ENCODE measurements at places on chromosomes 5 and 9.

- DNase-seq, result peak; percentile 44
Observed at GRCh38 chr9:16815079-16815478, 55.4 kb downstream of the BNC2 start.

- no peak for DNase-seq
Observed at GRCh38 chr9:94490465-94490864, 64.4 kb upstream of the PCAT7 start.

DNA sequence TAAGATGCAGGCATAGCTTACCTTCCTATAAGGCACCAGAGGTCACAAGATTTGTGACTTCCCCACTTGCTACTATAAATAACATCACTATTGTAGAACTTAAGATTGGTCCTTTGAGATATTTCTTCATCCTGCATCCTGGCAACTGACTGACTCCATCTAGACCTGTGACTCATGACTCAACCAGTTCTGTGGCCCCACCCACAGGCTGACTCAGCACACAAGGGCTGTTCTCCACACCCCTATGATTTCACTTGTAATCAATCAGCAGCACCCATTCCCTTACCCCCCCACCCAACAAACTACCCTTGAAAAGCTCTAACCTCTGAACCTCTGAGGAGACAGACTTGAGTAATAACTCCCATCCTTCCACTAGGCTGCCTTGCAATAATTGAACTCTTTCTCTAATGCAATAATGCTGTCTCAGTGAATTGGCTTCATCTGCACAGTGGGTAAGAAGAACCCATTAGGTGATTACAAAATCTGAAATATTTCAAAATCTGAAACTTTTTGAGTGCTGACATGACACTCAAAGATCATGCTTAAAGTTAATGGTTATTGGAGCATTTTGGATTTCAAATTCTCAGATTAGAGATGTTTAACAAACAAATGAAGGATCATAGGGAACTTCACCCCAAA, 296.7 kb downstream of the ARL15 start:
- DNase-seq, result no peak

- DNase-seq, result no peak
Observed at GRCh38 chr5:136563489-136563888, 198.1 kb upstream of the TRPC7 start.

DNA sequence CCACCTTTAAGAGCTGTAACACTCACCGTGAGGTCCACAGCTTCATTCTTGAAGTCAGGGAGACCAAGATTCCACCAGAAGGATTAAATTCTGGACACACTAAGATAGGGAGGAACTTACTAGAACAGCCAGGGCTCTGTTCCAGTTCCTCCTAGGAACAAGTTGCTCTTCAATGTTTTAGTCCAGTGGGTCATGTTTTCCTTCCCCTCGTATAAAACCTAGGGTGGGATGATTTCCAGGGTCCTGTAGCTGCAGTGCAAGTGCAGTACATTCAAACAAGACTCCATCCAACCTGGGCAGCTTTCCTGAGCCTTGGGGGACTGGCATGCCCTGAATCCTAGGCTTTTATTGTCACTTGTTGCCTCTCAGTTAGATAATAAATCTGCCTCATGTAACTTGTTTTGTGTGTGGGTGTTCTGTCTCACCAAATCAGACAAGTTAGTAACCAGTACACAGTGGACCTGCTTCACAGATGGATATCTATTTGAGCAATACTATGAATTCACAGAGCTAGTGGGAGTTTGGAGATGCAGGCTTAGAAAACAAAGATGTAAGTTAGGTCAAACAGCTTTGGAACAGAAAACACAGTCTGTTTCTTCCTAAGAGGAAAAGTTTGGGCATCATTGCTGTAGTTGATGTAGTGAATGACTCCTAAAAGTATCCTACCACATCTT, 405.6 kb downstream of the GABRG2 start:
- DNase-seq, result no peak

GRCh38 chr9:76905791-76906646, at the start of gene PRUNE2:
Gene PRUNE2 (minus strand): TSS chr9:76906114. CDS start chr9:76905963, 151 bp downstream.
- DNase-seq, result peak; percentile 97

DNA sequence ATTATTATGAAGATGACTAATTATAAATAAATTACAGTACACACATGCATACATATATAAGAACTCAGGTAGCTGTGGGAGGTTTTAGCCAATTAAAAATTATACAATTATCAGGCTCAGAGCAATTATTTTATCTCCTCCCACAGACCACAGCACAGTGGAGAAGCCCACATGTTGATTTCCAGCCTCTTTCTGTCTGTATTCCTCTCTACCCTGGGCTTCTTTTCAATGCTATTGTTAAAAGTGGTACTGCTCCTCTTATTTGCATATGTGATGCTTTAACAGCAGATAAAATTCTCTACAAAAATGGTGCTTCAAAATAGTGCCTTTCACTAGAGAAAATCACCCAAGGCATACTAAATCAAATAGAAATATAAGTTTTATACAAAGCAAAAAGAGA, 218.7 kb downstream of the NFIB start:
- DNase-seq, result no peak

DNA sequence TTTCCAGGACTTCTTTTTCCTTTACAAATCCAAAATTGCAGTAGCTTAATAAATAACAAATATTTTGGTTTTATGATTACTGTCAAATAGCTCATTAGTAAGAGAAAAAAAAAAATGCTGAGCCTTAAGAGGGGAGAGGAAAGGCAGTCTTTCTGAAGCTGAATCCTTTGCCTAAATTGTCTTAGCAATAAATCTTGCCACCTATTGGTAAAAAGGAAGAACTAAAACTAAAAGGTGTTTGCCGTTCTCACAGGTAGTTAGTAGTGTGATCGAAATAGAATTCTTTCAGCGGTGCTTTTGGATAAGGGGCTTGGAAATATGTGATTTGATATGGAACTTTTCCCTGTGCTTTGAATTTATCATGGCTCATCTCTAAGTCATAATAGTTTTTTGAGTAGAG, 31.2 kb downstream of the PIK3R1 start:
- DNase-seq, result no peak

GRCh38 chr9:37082214-37082765, 38.1 kb upstream of the ZCCHC7 start:
- DNase-seq, result no peak

DNA sequence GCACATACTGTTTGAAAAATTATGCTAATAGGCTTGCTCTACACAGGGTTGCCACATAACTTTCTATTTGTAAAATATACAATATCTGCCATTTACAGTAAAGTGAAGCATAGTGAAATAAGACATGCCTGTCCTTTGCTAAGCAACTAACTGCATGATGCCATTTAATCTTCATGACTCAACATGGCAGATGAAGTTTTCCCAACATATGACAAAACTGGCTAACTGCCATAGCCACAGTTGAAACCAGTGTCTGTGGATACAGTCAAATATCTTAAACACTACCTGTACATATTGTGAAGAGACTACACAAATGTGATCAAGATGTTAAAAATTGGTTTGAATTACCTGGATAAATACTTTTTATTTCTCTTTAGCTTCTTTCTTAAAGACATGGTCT, 3.1 kb upstream of the DMAC1 start:
- DNase-seq, result no peak

DNA sequence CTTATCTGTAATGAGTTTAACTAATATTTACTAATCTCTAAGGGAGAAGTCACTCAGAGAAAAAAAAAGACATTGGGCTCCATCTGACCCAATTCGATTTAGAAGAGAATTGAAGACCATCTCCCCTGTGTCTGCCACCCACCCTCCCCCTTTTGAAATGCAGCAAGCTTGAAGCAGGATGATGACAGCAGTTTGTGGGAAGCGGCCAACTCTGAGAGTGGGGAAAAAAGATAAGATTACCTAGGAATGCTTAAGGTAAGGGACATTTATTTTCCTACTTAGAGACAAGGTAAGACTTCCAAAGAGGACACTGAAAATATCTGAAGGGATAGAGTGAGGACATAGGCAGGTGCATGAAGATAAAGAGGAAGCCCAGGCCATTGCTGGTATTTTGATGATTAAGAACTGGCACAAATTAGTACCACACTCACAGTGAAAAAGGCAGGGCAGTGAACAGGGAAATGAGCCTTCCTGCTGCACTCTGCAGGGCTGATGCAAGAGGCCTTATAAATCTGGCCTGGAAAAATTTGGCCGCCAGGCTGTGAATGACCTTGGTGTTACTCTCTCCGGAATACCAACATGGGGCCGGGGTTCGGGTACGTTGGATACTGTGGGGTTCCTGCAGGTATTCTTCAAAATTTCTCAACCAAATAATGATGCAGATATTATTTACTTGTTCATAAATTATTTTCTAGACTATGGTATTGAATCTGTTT, 42.3 kb downstream of the HTR1A start:
- DNase-seq, result no peak

DNA sequence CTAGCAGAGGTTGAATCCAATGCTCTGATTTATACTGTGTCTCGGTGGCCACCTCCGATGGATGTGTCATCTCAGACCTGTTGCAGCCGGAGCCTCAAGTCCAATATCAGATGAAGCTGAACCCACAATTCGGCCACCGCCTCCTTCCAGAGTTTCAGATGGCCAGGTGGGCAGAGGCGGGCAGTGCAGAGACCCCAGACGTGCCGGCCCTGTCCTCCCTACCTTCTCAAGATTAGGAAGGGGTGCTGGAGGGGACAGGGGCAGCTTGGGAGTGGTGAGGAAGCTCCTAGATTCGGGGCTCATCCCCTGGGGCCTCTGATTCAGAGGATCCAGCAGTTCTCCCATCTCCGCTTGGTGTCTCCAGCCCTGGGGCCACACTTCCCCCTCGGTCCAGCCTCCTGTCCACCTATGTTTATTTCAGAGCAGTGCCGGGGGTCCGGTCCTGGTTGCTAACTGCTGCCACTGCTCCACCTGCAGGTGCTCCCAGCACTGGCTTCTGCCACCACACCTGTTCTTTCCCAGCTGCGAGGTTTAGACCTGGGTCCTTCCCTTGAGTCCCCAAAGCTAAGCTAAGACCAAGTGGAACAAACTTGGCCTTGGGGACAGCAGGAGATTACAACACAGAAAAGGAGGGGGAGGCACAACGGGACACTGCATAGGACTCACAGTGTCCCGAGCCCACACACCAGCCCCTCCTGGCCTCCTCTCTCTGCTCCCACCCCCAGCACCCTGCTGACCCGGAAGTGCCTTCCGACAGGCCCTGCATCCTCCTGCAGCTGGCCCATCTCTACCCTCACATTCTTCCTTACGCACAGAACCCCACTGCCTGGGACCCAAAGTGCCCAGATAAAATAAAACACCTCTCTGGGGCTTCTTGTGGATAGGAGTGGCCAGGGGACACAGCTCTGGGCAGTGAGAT, 81.6 kb downstream of the NTNG2 start:
- peak; percentile 44 for DNase-seq

DNA sequence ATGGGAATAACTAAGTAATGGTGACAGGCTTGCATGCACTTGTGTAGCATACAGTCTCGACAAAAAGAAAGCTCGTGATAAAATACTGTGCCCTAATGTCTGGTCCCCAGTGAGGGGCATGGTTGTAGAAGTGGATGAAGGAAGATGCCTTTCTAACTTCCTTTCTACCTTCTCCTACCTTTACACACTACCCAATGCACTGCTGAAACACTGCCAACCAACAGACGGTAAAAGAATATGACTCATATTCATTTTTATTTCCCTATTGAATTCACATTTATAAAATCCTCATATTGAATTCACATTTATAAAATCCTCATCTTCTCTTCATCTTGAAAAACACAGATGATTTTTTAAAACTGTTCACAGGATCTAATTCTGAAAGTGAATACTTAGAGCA, 223.0 kb downstream of the PJA2 start:
- no peak for DNase-seq

GRCh38 chr5:579746-580366, 32.3 kb upstream of the CEP72 start:
- DNase-seq, result no peak

GRCh38 chr9:72363236-72363635, 1.8 kb downstream of the ZFAND5 start:
- DNase-seq, result peak; percentile 53

GRCh38 chr5:150575745-150576448, 64.6 kb upstream of the SYNPO start:
- DNase-seq, result no peak

DNA sequence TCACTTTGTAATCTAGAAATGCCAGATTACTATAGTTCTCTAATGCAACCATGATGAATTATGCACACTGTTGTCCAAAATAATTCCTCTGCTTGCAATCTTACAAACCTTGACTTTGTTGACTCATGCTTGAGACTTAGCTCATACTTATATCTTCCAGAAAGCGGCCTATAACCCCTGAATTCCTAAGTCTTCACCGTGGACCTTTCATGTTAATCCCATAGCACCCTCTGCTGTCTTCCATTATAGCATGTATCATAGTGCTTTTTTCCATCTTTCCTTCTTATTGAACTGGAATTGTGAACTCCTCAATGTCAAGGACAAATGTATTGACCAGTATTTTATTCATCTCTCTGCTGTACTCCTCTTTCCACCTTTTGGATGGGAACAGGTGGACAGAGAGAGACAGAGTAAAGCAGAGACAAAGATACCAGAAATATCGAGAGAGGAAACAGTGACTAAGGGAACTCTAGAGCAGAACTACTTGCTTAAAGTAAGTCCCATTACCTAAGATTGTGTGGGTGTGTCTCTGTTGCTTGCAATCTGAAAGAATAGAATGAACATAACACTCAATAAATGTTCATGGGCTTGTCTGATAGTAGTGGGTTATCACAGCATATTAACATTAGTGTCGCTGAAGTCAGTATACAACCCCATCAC, 110.0 kb downstream of the LURAP1L start:
- no peak for DNase-seq

GRCh38 chr5:179724163-179724562, 8.5 kb upstream of the MAML1 start:
- DNase-seq, result no peak

DNA sequence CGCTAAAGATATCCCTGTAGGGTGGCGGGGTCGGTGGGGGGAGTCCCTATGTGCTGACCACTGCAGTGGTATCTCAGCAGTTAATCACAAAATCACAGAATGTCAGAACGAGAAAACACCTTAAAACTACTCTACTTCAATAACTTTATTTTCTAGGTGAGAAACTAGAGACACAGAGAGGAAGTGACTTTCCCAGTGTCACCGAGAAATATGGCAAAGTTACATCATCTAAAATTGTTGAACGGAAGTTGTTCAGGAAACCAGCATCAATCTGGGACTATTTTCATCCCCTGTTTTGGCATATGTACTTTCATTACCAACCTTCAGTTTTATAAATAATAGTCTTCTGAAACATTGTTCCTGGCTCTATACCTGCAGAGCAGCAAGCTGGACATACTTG, 384.0 kb downstream of the SPOCK1 start:
- DNase-seq, result no peak

GRCh38 chr9:16824545-16825330, 45.7 kb downstream of the BNC2 start:
- no peak for DNase-seq

Measured in NCI-H1417 (cell line).